ENCODE measurements at places on chromosomes 4 and X. TPM values are rescaled to one million over a fixed set of nuclear protein-coding genes. Genes with fewer than 3 reads are reported as not detected.

DNA sequence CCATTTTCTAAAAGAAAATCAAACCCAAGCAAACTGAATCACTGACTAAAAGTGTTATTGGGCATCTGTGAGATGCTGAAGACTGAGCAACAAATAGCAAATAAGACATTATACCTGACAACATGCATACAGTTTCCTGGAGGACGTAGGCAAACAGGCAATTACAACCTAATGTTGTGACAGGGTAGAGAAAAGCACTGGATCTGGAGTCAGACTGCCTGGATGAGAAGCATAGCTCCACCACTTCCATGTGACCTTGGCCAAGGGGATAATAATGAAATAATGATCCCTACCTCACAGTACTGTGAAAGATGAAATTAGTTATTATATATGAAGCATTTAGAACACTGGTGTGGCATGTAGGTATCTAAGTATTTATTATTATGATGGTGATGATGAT, 2.7 kb downstream of the SPINK2 start:
- DNase-seq, result no peak
- no peak overlapping the region for H3K4me3 ChIP-seq
- no peaks in the 10 kb centered on the region for H3K4me1 ChIP-seq
- H3K27me3 ChIP-seq, result no peaks in the 10 kb centered on the region

GRCh38 chrX:41808047-41808446, 84.1 kb downstream of the GPR82 start:
- H3K36me3 ChIP-seq, result no peaks in the 10 kb centered on the region
- H3K27me3 ChIP-seq, result no peaks in the 10 kb centered on the region
- H3K4me3 ChIP-seq, result no peak overlapping the region
- H3K27ac ChIP-seq, result no peak overlapping the region
- H3K4me1 ChIP-seq, result no peaks in the 10 kb centered on the region

- H3K36me3 ChIP-seq, result no peaks in the 10 kb centered on the region
- no peak overlapping the region for H3K27ac ChIP-seq
- DNase-seq, result no peak
- peaks cover 23% of the 10 kb centered on the region for H3K4me1 ChIP-seq
- H3K4me3 ChIP-seq, result no peak overlapping the region
- H3K27me3 ChIP-seq, result no peaks in the 10 kb centered on the region
Observed at GRCh38 chr4:82789025-82789776, 9.4 kb downstream of the SCD5 start.

- no peaks in the 10 kb centered on the region for H3K36me3 ChIP-seq
- no peaks in the 10 kb centered on the region for H3K27me3 ChIP-seq
- no peaks in the 10 kb centered on the region for H3K4me1 ChIP-seq
- no peak overlapping the region for H3K4me3 ChIP-seq
- DNase-seq, result no peak
Observed at GRCh38 chr4:102139132-102139573, 206.1 kb downstream of the SLC39A8 start.

- H3K4me3 ChIP-seq, result no peak overlapping the region
- no peaks in the 10 kb centered on the region for H3K4me1 ChIP-seq
- DNase-seq, result no peak
- no peak overlapping the region for H3K27ac ChIP-seq
- H3K36me3 ChIP-seq, result no peaks in the 10 kb centered on the region
- H3K27me3 ChIP-seq, result no peaks in the 10 kb centered on the region
Observed at GRCh38 chr4:26171941-26172340, 148.9 kb upstream of the RBPJ start.

- no peaks in the 10 kb centered on the region for H3K4me1 ChIP-seq
- DNase-seq, result no peak
- H3K4me3 ChIP-seq, result no peak overlapping the region
- H3K27me3 ChIP-seq, result no peaks in the 10 kb centered on the region
Observed at GRCh38 chr4:55308071-55308470, 38.0 kb upstream of the SRD5A3 start.

- no peaks in the 10 kb centered on the region for H3K27me3 ChIP-seq
- H3K36me3 ChIP-seq, result no peaks in the 10 kb centered on the region
- DNase-seq, result no peak
- no peak overlapping the region for H3K4me3 ChIP-seq
- H3K4me1 ChIP-seq, result peaks cover 9% of the 10 kb centered on the region
Observed at GRCh38 chr4:140726776-140727500, 29.2 kb downstream of the TBC1D9 start.

DNA sequence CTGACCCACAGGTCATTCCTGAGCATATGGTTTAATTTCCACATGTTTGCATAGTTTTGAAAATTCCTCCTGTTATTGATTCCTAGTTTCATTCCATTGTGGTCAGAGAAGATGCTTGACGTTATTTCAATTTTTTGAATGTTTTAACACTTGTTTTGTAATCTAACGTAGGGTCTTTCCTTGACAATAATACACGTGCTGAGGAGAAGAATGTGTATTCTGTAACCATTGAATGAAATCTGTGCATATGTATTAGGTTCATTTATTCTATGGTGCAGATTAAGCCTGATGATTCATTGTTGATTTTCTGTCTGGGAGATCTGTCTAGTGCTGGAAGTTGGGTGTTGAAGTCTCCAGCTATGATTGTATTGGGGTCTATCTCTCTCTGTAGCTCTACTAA, 486.4 kb upstream of the RPS6KA3 start:
- no peak overlapping the region for H3K27ac ChIP-seq
- no peaks in the 10 kb centered on the region for H3K4me1 ChIP-seq
- H3K27me3 ChIP-seq, result no peaks in the 10 kb centered on the region
- no peak for DNase-seq

GRCh38 chr4:169720529-169720928, 37.2 kb downstream of the HPF1 start:
- no peaks in the 10 kb centered on the region for H3K27me3 ChIP-seq
- no peak overlapping the region for H3K27ac ChIP-seq
- no peaks in the 10 kb centered on the region for H3K4me1 ChIP-seq

DNA sequence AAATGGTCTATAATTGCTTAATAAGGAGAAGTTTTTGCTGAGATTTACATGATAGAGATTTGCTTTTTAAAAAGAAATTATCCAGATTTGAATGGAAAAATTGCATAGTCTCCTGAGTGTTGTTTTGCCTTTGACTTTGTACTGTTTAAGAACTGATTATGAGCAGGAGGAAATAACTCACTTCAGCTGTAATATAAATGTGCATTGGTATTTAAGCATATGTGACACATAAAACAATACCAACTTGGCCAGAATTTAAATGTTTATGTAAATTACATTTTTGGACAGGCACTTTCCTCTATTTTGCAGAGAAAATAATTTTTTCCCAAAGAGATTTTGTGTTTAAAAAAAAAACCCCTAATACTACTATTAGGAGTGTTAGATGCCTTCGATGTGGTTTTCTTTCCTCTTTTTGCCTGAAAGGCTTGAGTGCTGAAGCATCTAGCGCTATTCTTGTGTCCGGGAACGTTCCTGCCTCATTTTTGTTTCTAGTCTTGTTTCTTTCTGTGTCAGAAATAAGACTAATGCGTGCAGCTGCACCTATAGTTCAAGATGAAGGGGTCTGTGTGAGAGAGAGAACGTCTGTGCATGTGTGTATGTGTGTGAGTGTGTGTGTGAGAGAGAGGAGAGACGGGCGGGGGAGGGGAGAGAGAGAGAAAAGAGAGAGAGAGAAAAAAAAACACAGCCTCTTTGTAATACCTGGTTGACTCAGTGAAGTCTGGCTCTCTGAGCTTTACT, 60.8 kb downstream of the TBL1X start:
- no peak overlapping the region for H3K4me3 ChIP-seq
- no peak overlapping the region for H3K27ac ChIP-seq
- no peaks in the 10 kb centered on the region for H3K4me1 ChIP-seq
- no peaks in the 10 kb centered on the region for H3K27me3 ChIP-seq

DNA sequence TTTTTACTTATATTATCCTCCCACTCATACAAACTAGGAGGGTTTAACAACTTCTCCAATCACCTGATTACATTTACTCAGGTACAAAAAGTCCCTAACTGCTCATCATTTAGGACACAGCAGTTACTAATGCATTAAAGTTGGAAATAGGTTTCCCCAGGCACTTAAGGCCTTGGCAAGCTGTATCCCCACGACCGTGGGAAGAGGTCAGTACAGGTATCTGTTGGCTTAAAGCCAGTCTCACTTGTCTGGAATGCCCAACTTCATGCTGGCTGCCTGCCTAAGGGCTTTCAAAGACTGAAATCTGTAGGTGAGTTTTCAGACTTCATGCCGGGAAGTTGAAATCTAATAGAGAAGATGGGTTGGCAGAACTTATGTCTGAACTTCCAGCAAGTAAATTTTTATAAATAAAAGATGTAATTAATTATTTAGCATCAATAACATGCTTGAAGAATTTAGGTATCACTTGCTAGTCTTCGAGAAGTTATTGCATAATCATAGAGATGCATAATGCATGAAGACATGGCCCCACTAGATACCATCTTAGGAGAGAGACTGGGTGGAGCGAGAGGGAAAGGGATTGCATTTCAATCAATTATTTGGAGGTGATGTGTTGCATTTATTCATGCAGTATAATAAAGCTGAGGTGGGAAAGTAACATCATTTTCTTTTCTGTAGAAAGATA, 54.2 kb downstream of the SCD5 start:
- H3K27ac ChIP-seq, result no peak overlapping the region
- no peak overlapping the region for H3K4me3 ChIP-seq
- H3K36me3 ChIP-seq, result no peaks in the 10 kb centered on the region

DNA sequence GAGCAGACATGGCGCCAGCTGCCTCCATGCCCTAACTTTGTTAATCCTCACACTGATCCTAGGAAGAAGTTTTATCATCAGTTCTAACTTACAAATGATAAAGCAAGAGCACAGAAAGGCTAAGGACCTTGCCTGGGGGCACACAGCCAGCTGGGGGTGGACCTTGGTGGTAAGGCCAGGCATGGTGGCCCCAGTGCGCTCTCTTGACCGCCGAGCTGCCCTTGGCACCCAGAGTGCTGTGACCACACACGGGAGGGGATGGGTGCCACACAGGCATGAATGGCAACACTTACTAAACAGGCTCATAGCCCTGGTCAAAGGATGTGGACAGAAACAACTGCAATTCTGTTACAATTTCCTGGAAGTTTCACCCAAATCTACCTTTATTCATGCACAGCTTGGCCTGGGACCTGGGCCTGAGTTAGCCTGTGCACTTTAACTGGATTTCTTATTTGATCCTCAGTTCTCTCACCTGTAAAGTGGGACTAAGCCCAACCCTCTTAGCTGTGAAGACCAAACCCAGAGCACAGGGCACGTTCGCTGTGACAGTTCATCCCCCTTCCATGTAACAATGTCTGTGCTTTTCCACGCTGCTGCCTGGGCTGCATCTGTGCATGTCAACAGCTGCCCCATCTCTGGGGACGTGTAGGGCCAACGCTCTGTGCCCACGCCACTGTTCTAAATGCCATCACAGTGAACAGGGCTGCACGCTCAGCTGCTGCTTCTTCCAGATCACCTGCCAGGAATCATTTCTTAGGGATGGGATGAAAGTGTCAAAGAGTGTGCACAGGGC, 44.8 kb downstream of the ACOX3 start:
- peaks cover 23% of the 10 kb centered on the region for H3K4me1 ChIP-seq
- no peak overlapping the region for H3K27ac ChIP-seq
- no peaks in the 10 kb centered on the region for H3K36me3 ChIP-seq
- no peaks in the 10 kb centered on the region for H3K27me3 ChIP-seq
- H3K4me3 ChIP-seq, result no peak overlapping the region

GRCh38 chrX:73943693-73944562, 360.1 kb upstream of the ZCCHC13 start:
- H3K4me3 ChIP-seq, result peak overlapping the region; percentile 73
- peak overlapping the region; percentile 66 for H3K27ac ChIP-seq
- H3K4me1 ChIP-seq, result peaks cover 4% of the 10 kb centered on the region

- H3K27ac ChIP-seq, result no peak overlapping the region
- H3K36me3 ChIP-seq, result no peaks in the 10 kb centered on the region
- H3K4me3 ChIP-seq, result no peak overlapping the region
- H3K27me3 ChIP-seq, result no peaks in the 10 kb centered on the region
Observed at GRCh38 chrX:109684136-109684535, 48.9 kb downstream of the ACSL4 start.

DNA sequence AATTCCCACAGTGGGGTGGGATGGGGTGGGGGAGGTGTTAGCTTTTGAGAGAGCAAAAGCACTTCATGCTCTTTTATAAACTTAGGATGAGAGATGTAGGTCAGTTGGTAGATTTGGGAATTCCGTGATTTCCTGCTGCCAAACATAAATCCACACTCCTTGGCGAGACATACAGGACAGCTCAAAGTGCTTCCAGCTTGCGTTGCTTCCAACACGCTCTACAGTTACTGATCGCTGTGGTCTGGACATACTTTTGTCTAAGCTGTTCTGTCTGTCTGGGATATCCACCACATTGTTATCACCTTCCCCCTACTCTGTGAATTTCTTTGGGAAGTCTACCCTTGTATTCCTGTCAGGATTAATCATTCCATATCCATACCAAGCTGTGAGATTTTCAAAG, 117.5 kb downstream of the RAPGEF2 start:
- no peak overlapping the region for H3K4me3 ChIP-seq
- DNase-seq, result no peak
- no peaks in the 10 kb centered on the region for H3K36me3 ChIP-seq
- H3K4me1 ChIP-seq, result peaks cover 3% of the 10 kb centered on the region

- no peaks in the 10 kb centered on the region for H3K36me3 ChIP-seq
- no peak overlapping the region for H3K4me3 ChIP-seq
- no peaks in the 10 kb centered on the region for H3K4me1 ChIP-seq
Observed at GRCh38 chr4:21792736-21793135, 155.8 kb downstream of the KCNIP4 start.

DNA sequence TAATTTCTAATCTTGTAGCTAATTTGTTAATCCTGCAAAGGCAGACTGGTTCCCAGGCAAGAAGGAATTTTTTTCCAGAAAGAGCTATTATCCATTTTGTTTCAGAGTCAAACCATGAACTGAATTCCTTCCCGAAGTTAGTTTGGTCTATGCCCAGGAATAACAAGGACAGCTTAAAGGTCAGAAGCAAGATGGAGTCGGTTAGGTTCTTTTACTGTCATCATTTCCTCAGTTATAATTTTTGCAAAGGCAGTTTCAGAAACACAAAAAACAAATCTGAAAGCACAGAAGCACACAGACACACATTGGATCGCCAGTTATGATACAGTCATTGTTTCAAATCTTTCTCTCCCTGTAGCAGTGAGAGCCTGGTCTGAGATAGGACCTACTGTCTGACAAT, 37.9 kb downstream of the AGA start:
- no peaks in the 10 kb centered on the region for H3K36me3 ChIP-seq
- no peak overlapping the region for H3K27ac ChIP-seq
- no peak for DNase-seq
- no peaks in the 10 kb centered on the region for H3K27me3 ChIP-seq

Gene NKX3-2
- total RNA-seq, result 0.74 TPM

Gene SAGE1
- total RNA-seq, result not detected

Gene DOK7
- total RNA-seq, result not detected

Gene HTN1
- not detected for total RNA-seq

Gene IGBP1
- total RNA-seq, result 63.3 TPM

Gene IL3RA
- 2.0 TPM for total RNA-seq

All from ovary (tissue), 10 donors.